ENCODE measurements at places on chromosomes 13 and 19. TPM values are rescaled to one million over a fixed set of nuclear protein-coding genes. Genes with fewer than 3 reads are reported as not detected.

Gene MISP3
- 2.1 TPM for polyA plus RNA-seq

Gene KATNAL1
- 4.6 TPM for polyA plus RNA-seq

Gene NCAN
- not detected for polyA plus RNA-seq

Gene PROZ
- not detected for polyA plus RNA-seq

Gene ASPDH
- polyA plus RNA-seq: not detected

- no peak for DNase-seq
Measured at GRCh38 chr13:41052441-41052840, 8.9 kb upstream of the WBP4 start.

DNA sequence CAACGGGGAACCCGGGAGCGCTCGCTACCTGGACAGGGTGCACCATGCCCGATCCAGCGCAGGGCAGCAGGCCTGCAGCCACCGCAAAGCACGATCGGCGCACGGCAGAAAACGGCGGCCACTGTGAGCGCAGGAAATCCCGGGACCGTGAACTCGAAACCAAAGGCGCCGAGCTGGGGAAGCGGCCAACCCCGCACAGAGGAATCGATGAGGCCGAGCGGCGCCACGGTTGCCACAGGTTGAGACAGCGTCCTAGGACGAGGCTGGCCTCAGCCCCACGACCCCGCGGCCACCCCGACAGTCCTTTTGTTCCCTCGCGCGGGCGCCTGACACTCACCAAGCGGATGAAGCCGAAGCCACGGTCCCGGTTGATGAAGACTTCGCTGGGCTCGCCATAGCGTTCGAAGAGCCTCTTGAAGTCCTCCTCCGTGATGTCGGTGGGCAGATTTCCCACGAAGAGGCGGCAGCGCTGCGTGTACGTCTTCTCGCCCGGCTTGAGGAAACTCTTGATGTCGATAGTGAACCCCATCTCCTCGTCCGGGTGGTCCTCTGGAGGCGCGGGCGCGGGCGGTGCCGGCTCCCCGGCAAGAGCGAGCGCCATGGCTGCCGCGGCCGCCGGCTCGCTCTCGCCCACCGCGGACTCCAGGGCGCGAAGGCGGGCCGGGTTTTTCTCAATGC is 557 bp downstream of the PSPC1 start:
- DNase-seq: peak; percentile 65

DNA sequence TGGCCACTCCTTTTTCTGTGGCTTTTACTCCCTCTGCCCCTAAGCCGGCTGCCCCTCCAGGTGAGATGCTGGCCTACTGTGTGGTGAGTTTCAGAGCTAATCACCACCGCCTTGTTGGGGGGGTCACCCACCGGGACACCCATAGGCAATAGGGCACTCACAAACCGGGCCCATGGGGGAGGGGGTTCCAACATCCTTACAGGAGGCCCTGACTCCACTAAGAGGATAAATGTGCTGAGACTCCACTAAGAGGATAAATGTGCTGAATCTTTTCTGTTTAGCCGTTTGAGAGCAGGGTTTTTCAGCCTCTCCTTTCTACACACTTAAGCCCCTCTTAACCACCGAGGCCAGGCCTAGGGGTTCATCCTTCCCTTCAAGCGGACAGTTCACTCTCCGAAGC is 73.7 kb downstream of the SLC15A1 start:
- DNase-seq: no peak

- no peak for DNase-seq
Measured at GRCh38 chr13:102799426-102800144, 666 bp downstream of the BIVM start.

GRCh38 chr13:103451656-103452055 is 385.4 kb upstream of the SLC10A2 start:
- no peak for DNase-seq

- DNase-seq: no peak
Measured at GRCh38 chr13:42149136-42149535, 100.7 kb downstream of the DGKH start.

DNA sequence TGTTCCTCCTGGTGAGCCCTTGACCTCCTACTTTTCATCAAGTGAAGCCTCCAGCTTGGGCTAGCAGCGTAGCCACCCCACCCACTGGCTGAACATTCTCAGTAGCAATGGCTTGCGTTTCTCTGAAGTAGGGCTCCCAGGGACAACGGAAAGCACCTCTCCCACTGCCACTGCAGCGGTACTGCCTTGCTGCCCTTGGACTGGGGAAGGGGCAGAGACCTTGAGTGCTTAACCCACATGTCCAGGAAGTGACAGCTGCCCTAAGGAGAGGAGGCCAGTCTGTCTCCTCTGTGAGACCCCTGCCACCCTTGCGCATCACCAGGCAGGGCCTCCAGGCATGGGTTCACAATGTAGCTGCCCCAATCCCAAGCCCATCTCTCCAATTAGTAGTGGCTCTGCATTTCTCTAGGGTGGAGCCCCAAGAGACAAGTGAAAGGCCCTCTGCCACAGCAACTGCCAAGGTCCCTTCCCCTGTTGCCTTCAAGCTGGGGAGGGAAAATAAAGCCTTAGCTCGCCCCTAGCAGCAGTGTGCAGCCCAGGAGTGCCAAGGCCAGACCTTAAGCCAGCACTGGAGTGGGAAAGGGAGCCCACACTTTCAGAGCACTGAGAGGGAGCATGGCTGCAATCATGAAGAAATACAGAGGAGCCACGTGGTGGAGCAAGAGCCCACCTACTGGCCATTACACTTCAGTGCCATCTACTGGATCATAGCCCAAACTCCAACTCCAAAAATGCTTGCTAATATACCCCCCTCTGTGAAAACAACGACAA is 175.9 kb upstream of the TRPC4 start:
- DNase-seq: no peak

- no peak for DNase-seq
Measured at GRCh38 chr13:91085127-91085526, 262.4 kb upstream of the MIR17HG start.
